Lower lobe of right lung (tissue), 2 donors: ENCODE measurements at places on chromosomes 2 and 18. TPM values are rescaled to one million over a fixed set of nuclear protein-coding genes. Genes with fewer than 3 reads are reported as not detected.

MIB1 gene
- 29.3 TPM for total RNA-seq

FLACC1 gene
- total RNA-seq = 6.8 TPM

DNA sequence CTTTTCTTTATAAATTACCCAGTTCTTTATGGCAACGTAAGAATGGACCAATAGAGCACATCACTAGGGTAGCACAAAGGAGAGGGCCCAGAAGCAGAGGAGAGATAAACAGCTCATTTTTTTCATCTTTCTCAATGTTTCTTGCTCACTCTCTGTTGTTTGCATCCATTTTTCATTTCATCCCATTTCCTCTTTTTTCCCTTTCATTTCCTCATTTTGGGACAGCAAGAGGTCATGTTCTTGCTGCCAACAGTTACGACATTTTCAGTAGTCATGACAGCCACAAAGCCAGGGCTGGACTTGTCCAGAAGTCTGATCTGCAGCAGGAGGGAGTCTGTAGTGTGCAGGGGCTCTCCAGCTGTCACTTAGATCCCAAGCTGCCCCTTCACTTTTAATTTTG, 52.7 kb upstream of the CYP1B1 start:
- no peak for DNase-seq

DNA sequence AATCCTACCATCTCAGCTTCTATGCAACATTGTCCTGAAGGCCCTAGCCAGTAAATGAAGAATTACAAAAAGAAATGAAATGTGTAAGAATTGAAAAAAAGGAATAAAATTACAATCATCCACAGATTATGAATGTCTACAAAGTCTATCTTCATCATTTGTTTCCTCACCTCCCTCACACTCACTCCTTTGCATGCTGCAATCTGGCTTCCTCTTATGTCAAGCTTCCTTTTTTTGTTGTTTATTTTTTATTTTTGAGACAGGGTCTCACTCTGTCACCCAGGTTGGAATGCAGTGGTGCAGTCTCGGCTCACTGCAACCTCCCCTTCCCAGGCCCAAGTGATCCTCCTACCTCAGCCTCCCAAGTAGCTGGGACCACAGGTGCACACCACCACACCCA, 129.0 kb downstream of the CABYR start:
- DNase-seq = no peak

GRCh38 chr2:105458076-105458475, 59.2 kb upstream of the FHL2 start:
- no peak for DNase-seq

DNA sequence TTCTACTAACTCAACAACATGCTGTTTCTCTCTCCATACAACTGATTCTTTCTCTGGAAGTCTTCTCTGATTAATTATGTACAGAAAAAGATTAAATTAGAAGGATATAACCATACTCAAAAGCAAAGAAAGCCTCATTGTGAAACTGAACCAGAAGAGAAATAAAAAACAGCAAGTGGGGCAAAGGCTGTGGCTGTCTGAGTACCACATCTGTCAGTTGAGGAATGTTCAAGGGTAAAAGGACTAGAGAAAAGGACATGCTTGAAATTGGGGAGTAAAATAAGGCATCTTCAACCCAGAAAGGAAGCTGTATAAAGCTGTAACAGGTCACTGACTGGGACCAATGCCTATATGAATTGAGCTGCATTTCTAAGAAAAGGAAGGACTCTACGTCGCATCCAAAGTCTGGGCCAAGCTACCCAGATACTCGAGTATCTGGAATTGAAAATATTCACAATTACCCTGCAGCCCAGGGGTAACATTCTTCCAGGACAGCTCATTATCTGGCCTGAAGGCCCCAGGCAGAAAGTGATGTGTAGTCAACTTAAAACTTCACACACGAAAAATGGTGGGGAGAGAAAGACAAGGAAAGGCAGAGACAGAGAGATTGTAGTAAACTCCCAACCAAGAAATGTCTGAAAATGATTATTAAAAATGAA, 356.0 kb upstream of the GALNT5 start:
- DNase-seq = no peak

DNA sequence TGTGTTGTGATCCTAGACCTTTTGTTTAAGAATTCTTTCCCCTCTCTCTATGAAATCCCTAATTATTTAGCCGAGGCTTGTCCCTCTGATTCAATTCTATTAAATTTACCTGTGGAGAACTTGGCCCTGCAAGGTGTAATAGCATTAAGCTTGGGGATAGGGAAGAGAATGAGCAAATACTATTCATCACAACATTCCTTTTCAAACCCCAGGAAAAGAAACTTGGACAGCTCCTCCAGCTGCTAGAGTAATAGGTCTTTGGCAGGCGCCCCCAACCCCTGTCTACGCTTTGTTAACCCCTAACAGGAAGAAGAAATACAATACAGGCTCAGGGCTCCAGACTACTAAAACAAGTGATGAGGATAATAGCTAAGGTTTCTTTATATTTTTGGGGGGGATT, 957.0 kb downstream of the CPS1 start:
- DNase-seq = no peak

GRCh38 chr2:13558368-13558767, 841.6 kb downstream of the TRIB2 start:
- DNase-seq = no peak

DNA sequence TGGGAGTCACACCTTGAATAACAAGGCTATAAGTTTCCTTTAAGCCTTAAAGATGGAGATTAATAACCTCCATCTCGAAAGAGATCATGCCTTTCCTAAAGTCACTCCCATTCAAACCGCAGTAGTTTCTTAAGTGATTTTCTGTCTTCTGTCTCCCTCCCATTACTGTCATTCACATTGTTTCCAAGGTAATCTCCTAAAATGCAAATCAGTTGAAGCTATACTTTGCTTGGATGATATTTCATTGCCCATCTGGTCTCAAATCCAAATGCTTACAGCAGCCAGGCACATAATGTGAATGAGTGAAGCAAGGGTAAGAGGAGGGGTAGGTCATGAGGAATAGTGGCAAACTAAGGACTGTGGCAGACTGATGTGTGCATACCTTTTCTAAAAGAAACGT, 116.4 kb downstream of the CCDC141 start:
- no peak for DNase-seq

DNA sequence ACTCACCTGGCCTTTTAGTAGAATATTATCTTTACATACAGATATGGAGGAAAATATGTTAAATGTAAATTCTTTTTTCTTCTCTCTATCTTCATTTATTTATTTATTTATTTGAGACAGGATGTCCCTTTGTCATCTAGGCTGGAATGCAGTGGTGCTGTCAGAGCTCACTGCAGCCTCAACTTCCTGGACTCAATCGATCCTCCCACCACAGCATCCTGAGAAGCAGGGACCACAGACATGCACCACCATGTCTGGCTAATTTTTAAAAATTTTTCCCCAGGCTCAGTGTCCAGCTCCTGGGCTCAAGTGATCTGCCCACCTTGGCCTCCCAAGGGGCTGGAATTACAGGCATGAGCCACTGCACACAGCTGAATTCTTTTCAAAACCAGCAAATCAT, 20.3 kb downstream of the KYNU start:
- DNase-seq = no peak

GRCh38 chr2:238989484-238989883, 141.6 kb downstream of the TWIST2 start:
- no peak for DNase-seq

DNA sequence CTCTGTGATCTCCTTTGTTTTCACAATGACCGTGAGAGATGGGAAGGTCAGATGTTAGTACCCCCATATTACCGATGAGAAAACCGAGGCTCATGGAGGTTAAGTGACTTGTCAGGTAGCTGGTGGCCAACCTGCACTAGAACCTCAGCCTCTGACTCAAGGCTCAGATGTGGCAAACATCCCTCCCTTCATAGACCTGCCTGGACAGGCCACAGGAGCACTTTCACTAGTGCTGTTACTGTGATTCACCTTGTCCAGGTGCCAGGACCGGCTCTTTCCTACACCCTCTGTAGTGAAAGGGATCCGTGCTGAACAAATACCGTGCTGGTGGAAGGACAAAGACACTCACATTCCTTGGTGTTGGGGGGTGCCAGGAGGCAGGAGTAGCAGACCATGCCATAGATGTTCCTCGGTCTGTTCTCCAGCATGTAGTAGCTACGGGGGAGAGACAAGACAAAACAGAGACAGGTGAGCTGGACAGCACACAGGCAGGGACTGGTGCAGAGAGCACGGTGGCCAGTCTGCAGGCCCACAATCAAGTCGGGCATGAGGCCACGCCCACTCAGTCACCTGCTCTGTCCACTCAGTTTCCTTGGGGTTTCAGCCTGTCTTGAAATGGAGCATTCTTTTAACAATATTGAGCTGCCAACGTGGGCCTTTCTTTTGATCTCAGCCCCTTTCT, 65.9 kb downstream of the EDAR start:
- no peak for DNase-seq

- DNase-seq = no peak
Measured at GRCh38 chr18:63980896-63981460, 11.1 kb downstream of the SERPINB8 start.
